NCI-H1105 treated with DMSO at 0.1 percent for 48 hours (cell line): ENCODE measurements at places on chromosomes 7 and 10.

GRCh38 chr7:36949711-36950600, 225.7 kb upstream of the AOAH start:
- no peak for DNase-seq

- no peak for DNase-seq
Observed at GRCh38 chr10:35359056-35359455, 22.7 kb downstream of the CCNY start.

DNA sequence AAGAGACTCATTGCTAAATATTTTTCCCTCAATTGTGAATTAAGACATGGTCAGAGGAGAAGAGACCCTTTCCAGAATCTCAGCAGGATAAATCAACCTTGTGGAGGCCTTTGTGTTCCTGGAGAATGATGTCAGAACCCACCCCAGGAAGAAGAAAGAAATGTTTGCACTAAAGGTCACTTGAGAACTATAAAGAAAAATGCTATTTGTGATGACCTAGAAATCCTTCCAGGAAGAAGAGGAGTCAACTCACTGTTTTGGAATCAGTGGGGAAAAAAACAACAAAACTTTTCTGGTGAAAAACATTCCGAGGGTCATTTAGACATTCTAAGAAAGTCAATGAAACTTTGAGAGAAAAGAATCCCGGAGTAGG, 129.1 kb upstream of the ANKRD1 start:
- DNase-seq, result no peak

- DNase-seq, result no peak
Observed at GRCh38 chr7:143318661-143319060, 2.8 kb downstream of the CLCN1 start.

- no peak for DNase-seq
Observed at GRCh38 chr10:132311338-132311939, 3.7 kb upstream of the STK32C start.
